ENCODE measurements at places on chromosomes 4 and X. TPM values are rescaled to one million over a fixed set of nuclear protein-coding genes. Genes with fewer than 3 reads are reported as not detected.

- H3K36me3 ChIP-seq, result no peaks in the 10 kb centered on the region
- H3K27me3 ChIP-seq, result no peaks in the 10 kb centered on the region
- DNase-seq, result no peak
- H3K4me3 ChIP-seq, result no peak overlapping the region
- no peaks in the 10 kb centered on the region for H3K4me1 ChIP-seq
Measured at GRCh38 chrX:73817393-73818199, 254.6 kb downstream of the CHIC1 start.

Gene CXorf58
- not detected for total RNA-seq

DNA sequence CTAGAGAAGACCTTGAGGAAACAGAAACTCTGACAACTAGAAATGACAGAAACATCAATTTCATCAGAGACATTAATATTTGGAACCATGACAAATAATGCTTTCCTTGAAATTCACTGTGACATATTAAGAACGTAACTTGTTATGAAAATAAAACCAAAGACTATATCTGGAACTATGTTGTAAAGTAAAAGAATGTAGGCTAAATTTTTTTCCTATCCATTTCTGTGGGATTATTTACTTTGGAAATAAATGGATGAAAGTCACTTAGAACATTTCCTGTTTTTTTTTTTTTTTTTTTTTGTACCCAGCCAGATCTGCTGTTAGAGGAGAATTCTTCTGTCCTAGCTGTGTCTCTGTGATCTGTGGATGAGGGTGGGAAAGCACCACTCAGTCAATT is 255.9 kb downstream of the SPRY1 start:
- peaks cover 60% of the 10 kb centered on the region for H3K4me1 ChIP-seq
- H3K36me3 ChIP-seq, result peaks cover 3% of the 10 kb centered on the region
- H3K4me3 ChIP-seq, result no peak overlapping the region
- no peaks in the 10 kb centered on the region for H3K27me3 ChIP-seq
- H3K27ac ChIP-seq, result no peak overlapping the region
- DNase-seq, result no peak

Gene DRP2
- 0.04 TPM for total RNA-seq

Gene RNF175
- not detected for total RNA-seq

DNA sequence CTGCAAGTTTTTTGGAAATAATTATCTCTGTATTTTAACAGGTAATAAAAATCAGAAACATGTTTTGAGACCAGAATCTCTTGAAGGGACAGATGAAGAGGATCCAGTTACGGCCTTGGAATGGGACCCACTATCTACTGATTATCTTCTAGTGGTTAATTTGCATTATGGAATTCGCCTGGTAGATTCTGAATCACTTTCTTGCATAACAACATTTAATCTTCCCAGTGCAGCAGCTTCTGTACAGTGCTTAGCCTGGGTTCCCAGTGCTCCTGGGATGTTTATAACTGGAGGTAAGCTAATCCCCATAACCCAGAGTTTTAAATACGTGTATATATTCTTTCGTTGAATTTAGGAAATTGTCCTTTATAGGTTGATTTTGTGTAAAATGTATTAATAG is 59.4 kb downstream of the WDR17 start:
- no peaks in the 10 kb centered on the region for H3K4me1 ChIP-seq
- H3K27me3 ChIP-seq, result no peaks in the 10 kb centered on the region
- no peak overlapping the region for H3K4me3 ChIP-seq
- H3K27ac ChIP-seq, result no peak overlapping the region
- no peaks in the 10 kb centered on the region for H3K36me3 ChIP-seq
- DNase-seq, result no peak
